NCI-H1105 treated with DMSO at 0.1 percent for 48 hours (cell line): ENCODE measurements at places on chromosomes 1 and 21.

DNA sequence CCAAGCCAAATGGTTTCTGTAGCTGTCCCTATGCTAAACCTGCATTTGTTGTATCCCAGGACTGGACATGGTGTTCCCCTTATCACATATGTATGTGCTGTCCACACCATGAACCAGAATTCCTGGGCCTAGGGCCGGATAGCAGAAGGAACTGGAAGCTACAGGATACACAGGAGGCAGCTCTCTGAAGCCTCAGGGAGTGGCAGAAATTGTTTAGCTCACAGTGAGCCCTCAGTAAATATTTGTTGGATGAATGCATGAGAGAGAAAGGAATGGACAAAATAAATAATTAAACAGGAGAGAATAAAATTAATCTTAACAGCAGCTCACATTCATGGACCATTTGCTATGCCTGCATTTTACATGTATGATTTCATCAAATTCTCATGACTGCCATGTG is 2.1 kb downstream of the NIPAL3 start:
- DNase-seq: no peak

- DNase-seq: no peak
Observed at GRCh38 chr1:1911350-1912041, 3.6 kb upstream of the CALML6 start.

DNA sequence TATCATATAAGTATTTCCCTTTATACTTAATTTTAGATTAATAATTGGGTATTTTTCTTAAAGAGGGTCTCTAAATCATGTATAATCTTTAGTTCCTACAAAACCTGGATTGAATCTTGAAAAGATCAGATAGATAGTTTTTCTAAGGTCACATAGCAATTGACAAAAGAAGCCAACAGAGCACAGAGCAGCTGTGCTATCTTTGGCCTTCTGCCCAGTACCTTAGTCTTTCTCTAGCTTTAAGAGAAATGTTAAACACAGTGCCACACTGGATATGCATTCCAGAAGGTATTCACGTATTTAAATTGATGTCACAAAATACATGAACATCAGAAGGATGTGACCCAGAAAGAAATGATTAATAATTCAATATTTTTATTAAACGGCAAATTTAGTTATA is 86.8 kb downstream of the C21orf91 start:
- peak; percentile 53 for DNase-seq

GRCh38 chr21:41634211-41634694 is 126.3 kb upstream of the TMPRSS2 start:
- DNase-seq: no peak

DNA sequence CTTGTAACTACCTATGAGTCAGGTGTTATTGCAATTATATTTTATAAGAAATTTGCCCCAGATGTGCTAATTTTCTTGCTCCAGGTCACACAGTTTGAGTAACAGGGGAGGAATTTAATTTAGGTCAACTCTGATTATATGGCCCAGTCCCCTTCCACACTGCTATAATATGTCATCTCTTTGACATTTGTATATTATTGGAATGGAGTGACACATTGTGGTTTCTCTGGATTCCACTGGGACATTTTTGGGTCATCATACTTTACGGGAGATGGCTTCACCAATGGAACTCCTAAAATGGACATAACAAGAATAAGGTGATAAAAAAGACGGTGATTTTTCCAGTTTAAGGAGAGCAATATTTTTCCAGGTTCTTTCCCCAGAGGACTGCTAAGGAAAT is 191.2 kb downstream of the DISC1 start:
- DNase-seq: no peak

GRCh38 chr21:28794371-28794851 is 198.3 kb downstream of the LTN1 start:
- DNase-seq: no peak

- no peak for DNase-seq
Observed at GRCh38 chr1:76121850-76122249, 47.3 kb downstream of the ST6GALNAC3 start.

GRCh38 chr1:5490635-5491034 is 501.6 kb downstream of the NPHP4 start:
- DNase-seq: no peak

DNA sequence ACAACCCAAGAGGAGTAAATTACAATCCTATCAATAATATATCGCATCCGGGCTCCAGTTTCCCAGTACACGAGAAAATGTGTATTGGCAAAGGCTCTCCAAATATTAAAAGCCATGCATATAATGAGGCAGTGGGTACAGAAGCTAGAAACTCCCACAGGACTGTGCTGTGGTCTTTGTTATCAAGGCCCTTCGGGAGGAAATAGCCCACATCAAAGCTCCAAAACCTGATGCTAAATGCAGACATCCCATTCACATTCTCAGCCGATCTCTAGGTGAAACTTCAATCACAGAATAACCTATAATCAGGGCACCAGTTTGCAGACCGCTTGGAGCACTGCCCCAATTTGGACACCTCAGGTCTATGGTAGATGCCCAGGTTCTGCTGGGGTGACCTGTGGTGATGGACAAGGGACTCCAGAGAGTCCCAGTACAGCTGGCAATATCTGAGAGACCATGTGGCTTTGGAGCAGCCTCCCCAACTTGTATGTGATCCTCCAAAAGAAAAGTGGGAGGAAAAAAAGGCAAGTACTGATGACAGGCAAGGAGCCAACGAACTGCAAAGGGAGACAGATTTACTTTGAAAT is 148.8 kb upstream of the CAMK1G start:
- DNase-seq: no peak

DNA sequence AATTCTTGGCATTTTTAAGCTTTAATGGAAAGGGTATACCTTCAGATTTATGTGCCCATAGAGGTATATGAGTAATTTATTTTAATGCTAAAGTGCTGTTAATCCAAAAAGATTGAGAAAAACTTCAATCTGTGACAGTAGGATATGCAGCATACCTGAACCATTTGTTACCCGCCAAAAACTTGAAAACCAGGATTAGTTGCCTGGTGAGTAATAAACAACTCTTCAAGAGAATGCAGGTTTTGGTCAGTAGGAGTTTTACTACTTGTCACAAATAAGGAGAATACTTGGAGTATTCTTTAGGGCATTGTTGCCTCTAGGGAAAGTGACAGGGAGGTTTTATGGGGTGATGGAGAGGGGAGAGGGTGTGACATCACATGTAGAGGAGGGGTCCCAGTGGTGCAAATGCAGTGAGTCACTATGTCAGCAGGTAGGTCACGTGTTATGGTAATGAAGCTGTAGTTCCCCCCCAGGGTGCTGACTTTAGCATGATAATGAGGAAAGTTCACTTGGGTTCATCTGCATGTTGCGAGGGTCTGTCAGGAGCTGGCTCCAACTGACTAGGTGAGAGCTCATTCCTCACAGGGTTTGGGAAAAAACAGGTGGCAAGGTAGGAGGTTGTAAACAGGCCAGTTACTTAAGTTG is 23.1 kb downstream of the USP25 start:
- DNase-seq: no peak

DNA sequence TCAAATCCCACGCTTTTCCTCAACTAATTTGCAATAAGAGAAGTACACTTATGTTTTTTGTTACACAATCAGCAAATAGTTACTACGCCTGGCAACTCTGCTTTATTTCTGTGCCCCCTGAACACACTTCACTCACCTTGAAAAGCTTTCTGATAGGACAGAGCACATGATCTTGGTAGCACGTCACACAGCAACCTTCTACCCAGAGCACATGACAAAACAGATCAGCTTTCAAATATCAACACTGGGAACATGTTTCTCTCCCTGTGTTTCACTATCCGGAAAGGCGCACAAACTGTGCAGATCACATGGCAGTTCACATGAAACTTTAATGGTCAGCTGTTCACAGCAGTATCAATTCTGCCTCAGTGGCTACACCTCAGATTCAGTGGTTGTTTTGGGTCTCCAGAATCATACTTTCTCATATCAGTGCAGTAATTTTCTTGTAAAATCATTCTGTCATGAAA is 2.2 kb downstream of the SLC19A2 start:
- no peak for DNase-seq

GRCh38 chr1:33903210-33903589 is 39.3 kb downstream of the HMGB4 start:
- DNase-seq: no peak

- DNase-seq: no peak
Observed at GRCh38 chr1:108570128-108570527, 10.2 kb downstream of the EEIG2 start.

DNA sequence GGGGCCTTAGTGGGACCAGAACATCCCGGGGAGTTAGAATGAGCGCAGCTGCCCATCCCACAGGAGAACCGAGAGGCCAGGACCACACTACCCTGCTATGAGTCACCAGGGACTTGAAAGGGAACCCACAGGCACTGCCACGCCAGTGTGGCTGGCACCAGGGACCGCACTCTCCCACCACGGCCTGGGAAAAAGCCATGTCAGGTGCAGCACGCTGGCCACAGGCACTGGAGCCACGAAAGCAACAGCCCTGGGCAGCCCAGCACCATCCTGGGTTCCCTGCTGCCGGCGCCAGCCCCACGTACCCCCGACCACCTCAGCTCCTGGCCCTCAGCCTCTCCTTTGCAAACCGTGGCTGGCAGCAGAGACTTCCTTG is 14.1 kb upstream of the TMEM240 start:
- no peak for DNase-seq

DNA sequence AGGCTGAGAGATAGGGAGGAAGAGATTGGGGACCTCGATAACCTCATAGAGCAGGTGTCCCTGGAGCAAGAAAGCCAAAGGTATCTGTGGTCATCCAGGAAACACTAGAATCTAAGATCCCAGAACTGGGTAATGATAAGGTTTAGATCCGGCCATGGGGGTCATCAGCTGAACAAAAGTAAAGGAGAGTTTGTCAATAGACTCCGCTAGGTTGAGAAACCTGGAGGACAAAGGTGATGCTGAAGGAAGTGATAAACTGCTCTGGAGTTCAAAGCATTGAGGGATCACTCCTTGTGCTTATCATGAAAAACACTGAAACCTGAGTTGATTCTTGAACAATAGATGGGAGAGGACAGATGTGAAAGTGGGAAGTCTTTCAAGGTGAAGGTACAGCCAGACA is 59.5 kb upstream of the SLC2A1 start:
- no peak for DNase-seq

DNA sequence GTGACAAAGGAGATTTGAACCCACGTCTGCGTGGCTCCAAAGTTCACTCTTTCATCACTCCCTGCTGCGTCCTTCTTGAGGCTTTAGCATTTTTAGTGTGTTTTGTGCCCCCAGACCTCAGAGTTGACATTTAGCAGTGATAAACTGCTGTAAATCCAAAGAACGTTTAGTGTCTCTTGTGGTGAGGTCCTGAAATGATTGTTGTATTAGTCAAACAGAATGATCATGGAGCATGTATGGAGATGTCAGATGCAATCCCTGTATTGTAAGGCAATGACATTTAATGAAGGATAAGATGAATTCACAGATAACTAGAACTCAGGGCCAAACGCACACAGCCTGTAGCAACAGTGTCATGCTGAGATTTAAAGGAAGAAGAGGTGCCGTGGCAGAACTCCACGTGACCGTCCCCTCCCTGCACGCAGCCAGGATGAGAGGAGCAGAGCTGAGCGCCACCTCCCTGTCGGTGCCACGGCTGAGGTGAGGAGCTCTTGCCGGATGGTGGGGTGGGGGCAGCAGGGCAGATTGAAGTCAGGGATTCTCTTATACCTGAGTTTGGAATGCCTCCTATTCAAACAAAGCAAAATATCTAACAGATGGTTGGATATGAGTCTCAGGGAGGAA is 30.1 kb downstream of the NTPCR start:
- no peak for DNase-seq

DNA sequence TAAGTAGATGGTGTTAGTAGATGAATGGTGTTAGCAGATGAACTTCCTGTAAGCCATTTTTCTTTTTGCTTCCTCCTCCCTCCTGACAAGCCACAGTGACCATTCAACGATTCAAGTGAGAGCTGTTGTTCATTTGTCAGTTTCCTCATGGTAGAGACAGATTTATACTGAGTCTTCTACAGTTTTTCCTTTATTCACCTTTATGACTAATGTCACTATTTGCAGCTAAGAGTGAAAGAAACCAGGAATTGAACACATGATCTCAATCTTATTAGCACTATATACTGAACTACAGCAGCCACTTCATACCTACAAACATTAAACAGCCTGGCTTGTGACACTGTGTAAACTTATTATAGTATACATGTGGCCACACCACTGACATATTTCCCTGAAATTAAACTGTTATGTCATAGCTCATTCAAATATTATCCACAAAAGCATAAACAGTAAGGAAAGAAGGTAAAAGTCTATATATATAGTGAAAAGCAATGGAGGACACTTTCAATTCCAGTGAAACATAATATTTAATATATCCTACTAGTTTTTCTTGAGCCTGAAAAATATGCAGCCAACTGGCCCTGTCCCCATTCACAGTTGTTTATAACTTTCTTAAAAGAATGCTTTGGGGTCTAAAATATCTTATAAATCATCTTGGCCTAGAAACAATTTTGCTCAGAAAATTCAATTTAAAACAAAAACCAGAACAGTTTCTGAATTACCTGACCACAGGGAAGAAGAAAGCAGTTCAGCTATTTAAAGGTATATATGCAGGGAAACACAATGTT is 566.9 kb upstream of the ZRANB2 start:
- DNase-seq: no peak

- DNase-seq: no peak
Observed at GRCh38 chr1:18682375-18682774, 51.7 kb downstream of the PAX7 start.

- no peak for DNase-seq
Observed at GRCh38 chr21:35394634-35395369, 345.7 kb upstream of the RUNX1 start.

DNA sequence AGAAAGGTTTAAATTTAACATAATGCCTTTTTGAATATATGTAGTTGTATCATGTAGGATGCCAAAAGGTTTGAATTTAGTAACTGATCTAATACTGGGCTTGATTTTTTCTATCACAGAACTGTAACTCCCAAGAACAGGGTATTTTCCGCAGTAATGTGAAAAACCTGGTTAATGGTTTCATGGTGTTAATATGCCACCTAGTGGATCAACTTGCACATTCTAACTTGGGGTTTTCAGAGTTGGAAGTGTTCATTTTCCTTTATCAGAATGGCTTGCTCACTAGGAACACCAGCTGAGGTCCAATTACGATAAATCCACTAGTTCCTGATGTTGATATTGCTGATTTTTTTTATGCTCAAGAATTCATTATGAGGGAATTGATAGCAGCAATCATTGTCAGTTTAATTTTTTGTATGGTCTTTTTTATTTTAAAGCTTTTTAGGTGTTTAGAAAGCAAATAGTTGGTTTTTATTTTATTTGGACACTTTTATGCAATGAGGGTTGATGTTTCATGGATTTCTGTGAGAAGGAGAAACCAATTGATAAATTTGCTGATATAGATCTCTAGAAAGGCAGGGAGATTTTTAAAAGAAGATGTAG is 157.2 kb downstream of the PLA2G4A start:
- DNase-seq: peak; percentile 75

GRCh38 chr1:97372531-97372930 is 548.3 kb downstream of the DPYD start:
- DNase-seq: no peak
